NCI-H2081 treated with DMSO at 0.1 percent for 48 hours (cell line): ENCODE measurements at places on chromosomes 5 and 9.
A peak's percentile ranks its signal among the peaks of the same experiment; 100 is the strongest.

DNA sequence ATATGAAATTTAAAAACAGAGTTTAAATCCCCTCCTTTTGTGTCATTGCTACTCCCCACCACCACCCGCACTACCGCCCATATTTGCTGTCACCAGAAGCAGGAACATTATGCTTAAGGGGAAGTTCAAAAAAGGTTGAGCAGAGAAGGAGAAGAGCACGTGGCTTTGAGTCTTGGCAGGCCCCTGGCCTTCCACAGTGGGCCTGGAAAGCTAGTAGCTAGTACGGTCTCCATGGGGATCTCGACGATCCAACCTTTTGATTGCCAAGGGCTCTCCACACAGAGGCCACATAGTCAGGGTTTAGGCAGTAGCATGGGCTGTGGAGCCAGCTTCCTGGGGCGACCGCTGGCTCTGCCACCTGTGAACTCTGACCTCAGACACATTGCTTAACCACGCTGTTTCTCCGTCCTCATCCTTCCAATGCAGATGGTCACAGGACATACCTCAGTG lies 90.1 kb downstream of the GOLPH3 start:
- no peak for DNase-seq

DNA sequence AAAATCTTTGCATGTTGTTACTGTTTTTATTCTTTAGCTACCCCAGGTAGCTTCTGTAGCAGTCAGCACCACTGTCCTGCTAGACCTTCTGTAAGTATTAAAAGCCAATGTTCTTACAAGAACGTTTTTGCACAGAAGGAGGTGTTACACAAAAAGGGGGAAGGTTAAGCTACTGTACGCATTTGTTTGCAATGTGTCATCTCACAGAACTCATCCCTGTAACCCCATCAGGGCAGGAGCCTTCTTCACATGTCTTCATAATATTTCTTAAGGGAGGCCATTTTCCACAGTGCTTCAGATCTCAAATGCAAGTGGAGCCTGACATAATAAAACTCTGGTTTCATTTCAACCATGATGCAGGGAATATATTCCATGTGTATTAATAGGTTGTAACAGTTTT lies 67.9 kb downstream of the OSMR start:
- DNase-seq: no peak

GRCh38 chr9:127448112-127448805 lies 2.9 kb downstream of the RPL12 start:
- no peak for DNase-seq

GRCh38 chr9:84955971-84956370 lies 286.4 kb downstream of the NTRK2 start:
- no peak for DNase-seq

- no peak for DNase-seq
Observed at GRCh38 chr9:88076286-88077070, 61.8 kb downstream of the SPATA31C2 start.

- no peak for DNase-seq
Observed at GRCh38 chr9:99116003-99116411, 11.1 kb downstream of the TGFBR1 start.

DNA sequence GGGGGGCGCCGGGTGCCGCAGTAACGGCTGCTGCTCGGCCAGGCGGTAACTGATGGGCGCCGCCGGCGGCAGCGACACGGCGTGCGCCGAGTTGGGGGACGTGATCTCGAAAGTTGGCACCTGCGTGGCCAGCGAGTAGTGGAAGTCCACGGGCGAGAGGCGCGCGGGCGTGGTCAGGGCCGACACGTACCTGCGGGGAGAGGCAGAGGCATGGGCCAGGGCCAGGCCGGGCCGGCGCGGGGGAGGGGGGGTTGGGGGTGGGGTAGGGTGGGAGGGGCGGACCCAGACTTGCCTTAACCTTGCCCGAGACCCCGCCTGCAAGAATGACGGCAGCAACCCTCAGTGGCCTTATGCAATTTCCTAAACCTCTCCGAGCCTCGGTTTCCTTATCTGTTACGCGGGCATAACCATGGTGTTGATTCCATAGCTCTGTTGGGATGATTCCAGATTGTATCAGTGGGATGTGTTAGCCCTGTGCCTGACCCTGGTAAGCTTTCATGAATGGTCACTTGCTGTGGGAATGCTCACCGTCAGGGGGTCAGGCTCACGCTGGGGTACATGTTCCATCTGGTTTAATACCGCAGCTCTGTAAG lies 53.0 kb downstream of the PSD2 start:
- no peak for DNase-seq

DNA sequence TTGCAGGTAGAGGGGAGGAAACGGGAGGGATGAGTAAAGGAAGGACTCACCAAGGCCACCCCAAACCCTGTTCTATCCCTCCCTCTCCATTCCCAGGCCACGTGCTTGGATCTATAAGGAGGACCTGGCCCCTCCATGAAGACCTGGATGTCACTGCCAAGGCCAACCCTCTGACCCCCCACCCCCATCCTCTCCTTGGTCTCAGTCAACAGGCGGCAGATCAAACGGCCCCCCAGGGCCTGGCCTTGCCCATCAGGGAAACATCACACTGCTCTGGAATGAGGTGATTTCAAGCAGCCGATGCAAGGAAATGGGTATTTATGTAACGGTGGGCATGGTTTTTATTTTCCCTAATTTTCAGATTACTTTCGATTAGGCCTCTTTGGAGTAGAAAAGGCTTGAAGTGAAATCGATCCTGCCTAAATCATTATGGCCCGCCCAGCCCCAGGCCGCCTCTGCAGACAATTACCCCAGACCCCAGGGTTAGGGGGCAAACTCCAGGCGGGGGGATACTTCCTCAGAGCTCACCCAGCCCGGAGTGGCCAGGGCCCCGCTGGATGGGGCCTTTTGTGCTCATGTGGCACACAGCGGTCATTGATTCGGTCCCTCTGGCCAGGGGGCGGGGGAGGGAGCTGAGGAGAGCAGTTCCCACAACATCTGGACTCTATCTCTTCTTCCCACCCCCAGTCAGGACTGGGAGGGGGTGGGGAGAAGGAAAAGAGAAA lies 125.3 kb downstream of the PHF2 start:
- DNase-seq: no peak

DNA sequence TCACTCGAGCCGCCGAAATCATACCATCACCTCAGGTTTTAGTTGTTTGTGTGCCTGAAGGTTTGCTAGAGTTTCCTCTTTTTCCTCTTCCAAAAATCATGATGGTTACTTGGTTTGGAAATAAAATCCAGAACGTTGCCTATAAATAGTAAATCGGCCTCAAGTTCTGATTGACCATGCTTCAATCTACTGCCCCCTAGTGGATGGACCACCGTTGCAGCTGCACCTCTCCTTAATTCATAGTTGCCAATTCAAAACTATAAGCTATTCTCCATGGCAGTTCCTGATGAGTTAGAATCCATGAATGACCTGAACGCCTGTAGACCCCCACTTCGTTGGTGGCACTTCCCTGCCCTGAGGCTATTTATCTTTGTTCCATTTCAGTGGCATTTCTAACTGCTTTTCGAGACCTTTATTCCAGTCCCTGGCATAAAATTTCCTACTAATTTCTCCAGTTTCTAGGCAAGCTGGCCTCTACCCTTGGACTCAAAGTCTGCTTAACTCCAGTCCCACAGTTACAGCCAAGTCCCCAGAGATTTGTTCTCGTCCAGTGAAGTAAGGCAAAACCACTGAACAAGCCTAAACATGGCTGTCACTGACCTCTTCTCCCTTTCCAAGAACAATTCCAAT lies 422.6 kb downstream of the EFNA5 start:
- DNase-seq: peak; percentile 10

GRCh38 chr9:129610213-129610472 lies 10.8 kb downstream of the C9orf50 start:
- no peak for DNase-seq

DNA sequence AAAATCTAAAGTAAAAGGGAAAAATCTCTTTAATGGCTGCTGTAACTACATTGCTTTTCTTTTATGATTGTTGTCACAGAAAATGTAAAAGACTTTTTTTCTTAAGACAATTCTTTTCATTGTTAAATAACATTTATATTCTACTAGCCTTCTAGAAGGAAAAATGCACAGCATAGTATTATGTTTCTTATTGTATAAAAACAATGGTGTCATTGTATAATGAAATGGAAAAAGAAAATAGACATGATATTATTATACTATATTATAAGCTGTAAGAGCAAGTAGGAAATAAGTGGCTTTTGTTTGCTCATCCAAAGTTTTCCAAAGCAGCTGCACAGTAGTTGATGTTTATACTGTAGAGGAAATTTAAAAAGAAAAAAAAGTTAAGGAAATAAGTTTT lies 1021.7 kb downstream of the EFNA5 start:
- DNase-seq: no peak

GRCh38 chr5:150068961-150069645 lies 17.3 kb downstream of the CSF1R start:
- no peak for DNase-seq

DNA sequence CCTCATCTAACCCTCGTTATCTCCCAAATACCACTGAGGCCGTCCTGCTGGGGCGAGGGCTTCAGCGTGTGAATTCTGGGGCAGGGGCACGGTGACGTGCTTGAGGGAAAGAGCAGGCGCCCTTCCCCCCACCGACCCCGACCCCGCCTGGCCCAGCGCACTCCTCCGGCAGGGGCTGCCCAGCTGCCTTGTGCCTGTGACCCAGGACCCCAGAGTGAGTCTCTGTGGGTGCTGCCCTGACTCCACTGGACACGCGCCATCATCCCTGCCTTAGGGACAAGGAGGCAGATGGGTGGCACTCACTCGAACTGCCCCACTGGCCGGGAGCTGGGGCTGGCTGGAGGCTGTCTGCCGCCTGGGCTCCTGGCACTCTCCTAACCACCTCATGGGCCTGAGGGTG lies 136.2 kb upstream of the LPCAT1 start:
- no peak for DNase-seq

DNA sequence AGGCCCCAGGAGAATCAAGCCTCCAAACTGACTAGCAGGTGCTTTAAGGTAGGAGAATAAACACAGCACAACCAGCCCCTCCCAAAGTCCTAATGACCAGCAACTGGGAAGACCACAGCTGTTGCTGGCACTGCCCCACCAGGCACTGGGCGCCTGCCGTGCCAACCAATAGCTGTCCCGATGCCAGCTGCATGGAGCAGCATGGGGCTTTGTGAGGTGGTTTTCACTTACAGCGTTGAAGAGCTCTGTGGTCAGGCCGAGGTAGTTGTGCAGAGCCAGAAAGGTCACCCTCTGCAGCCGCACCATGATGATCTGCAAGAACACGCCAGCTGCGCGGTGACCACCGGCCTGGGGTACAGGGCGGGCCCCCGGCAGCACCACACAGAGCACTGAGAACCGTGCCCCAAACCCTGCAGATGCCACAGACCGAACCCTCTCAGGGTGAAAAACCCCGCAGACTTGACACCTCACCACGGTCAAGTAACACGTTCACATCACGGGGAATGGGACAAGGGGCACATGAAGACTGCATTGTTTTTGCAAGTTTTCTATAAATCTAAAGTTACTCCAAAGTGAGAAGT lies 28.7 kb downstream of the PNPLA7 start:
- DNase-seq: no peak

DNA sequence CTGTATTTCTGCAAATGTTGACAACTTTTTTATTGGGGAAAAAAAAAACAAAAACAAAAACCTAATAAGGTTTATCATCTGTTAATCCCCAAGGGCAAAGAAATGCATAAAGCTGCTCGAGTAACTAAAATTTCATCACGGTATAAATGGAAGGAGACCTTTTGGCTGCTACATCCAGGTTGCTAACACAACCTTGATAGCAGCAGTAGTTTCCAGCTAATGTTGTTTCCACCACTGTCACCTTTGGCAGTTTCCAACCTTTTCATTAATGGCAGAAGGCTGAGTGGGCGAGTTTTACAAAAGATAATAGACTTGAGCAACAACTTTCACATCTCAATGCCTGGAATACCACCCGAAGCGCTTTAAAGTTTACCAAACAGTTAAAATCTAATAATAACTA lies 8.5 kb downstream of the PAIP1 start:
- no peak for DNase-seq

- DNase-seq: peak; percentile 16
Observed at GRCh38 chr5:147558826-147559225, 49.0 kb upstream of the DPYSL3 start.

DNA sequence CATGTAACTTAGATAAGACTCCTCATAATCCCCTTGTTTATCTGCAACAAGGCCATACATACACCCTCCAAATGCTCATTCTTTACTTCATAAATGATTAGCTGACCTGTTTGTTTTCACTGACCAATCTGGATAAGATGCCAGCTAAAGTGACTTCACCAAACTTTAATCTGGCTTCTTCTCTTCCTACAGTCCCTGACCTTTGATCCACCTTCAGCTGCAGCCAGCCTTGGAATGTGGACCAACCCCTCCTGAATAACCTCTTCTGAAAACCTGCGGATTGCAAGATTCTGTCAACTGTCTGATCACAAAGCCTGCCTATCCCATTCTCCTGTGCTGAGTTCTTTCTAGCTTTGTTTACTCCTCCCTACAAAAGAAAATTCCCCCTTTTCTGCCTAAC lies 476.8 kb downstream of the LRRC70 start:
- DNase-seq: no peak

- no peak for DNase-seq
Observed at GRCh38 chr5:117058740-117059139, 484.1 kb upstream of the SEMA6A start.

DNA sequence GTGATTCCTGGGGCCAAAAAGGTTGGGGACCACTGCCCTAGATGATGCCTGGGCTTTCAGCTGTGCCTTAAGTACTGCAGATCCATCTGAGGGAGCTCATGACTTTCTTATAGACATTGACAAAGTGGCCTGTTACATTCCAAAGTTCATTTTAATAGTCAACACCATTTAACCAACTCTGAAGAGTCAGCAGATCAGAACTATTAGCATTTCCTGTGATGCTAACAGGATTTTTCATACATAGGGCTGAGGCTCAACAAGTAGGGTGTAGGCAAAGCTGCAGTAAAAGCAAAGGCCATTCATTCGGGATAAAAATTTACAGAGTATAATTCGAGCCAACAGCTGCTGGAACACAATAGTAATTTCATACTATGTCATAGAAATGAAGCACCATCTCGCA lies 105.4 kb downstream of the LPAR1 start:
- DNase-seq: no peak

DNA sequence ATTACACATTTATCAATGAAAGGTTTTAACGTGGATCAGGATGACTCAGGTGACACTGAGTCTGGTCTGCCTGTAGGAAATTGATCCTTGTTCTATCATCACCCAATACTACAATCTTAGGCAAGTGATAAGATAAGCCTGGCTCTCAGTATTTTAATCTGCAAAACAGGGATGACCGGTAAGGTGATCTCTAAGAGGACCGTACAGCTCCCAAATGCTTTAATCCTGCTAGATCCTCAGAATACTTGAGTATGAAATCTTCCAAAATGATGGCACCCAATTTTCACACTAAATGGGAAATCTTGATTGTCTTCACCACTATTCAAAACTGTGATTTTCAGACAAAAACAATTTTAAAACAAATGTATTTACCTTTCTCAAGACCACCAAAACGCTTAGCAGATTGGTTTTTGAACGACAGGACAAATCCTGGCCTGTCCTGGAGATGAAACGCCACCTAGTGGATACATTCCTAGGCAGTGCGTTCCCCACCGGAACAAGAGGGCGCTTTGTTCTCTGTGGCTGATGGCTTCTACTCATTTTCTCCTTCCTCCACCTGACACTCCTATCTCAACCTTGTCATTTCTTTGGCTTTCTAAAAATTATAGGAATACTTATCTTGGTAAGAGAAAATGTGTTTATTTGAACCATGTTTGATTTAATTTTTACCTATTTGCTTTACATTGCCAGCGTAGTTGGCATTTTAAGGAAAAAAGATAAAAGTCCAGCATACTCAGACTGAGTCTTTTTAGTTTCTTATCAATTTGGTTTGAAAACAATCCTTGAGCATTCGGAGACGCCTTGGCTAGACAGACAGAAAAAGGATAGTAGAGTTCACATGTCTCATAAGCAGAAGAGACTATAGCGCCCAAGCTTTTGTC lies 41.2 kb upstream of the VCAN start:
- no peak for DNase-seq
